ENCODE measurements at places on chromosomes 13 and 19.

GRCh38 chr19:32936065-32936464 lies 35.7 kb downstream of the CEP89 start:
- DNase-seq: no peak

- DNase-seq: no peak
Measured at GRCh38 chr13:39312596-39312995, 274.3 kb downstream of the NHLRC3 start.

DNA sequence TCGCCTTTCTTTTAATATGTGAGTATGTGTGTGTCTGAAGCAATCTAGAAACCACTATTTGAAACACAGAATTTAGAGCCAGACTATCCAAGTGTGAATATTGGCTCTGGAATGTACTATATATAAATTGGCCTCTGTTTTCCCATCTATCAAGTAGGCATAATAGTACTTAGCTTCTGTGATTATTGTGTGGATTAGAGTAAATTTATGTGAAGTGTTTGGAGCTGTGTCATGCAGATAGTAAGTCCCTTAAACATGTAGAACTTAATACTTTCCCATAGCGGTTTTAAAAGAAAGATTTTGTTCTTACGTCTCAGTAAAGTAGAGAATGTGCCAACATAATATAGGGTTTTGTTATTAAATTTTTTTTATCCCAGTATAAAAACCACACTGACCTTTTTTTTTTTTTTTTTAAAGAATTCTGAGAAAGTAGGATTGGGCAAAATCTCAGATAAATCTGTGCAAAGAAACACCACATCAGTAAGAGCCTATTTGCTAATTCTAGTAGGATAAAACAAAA lies 432.3 kb downstream of the RFC3 start:
- DNase-seq: peak; percentile 7

DNA sequence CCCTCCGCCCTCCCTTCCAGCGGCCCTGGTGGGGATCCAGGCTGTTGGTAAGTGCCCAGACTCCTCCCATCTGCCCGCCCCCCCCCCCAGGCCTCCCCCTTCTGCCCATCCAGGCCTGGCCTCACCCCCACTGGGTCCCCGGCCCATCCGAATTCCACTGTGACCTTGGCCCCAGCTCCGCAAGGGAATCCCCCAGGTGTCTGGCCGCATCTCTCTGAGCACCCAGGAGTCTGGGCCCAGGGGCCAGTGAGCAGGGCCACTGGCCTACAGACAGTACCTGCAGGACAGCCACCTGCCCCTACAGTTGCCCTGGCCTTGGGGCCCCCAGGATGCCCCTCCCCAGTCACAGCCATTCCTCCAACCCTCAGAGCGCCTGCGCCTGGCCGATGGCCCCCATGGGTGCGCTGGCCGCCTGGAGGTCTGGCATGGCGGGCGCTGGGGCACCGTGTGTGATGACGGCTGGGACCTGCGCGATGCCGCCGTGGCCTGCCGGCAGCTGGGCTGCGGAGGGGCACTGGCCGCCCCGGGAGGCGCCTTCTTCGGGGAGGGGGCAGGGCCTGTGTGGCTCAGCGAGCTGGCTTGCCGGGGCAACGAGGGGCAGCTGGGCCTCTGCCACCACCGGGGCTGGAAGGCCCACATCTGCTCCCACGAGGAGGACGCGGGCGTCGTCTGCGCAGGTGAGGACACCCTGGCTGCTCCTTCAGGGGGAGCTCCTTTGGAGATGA lies 912 bp downstream of the SSC5D start:
- DNase-seq: no peak

- DNase-seq: peak; percentile 2
Measured at GRCh38 chr19:31461814-31462539, 112.7 kb upstream of the TSHZ3 start.

- DNase-seq: no peak
Measured at GRCh38 chr19:15449620-15450527, at the start of gene WIZ. Gene WIZ, minus strand, starts transcription at chr19:15449956. Its CDS starts 1,649 bp downstream, at chr19:15448307.

GRCh38 chr19:52590728-52591127 lies 20.6 kb downstream of the ZNF701 start:
- DNase-seq: no peak

- no peak for DNase-seq
Measured at GRCh38 chr13:112899281-112900225, 69.5 kb upstream of the MCF2L start.

DNA sequence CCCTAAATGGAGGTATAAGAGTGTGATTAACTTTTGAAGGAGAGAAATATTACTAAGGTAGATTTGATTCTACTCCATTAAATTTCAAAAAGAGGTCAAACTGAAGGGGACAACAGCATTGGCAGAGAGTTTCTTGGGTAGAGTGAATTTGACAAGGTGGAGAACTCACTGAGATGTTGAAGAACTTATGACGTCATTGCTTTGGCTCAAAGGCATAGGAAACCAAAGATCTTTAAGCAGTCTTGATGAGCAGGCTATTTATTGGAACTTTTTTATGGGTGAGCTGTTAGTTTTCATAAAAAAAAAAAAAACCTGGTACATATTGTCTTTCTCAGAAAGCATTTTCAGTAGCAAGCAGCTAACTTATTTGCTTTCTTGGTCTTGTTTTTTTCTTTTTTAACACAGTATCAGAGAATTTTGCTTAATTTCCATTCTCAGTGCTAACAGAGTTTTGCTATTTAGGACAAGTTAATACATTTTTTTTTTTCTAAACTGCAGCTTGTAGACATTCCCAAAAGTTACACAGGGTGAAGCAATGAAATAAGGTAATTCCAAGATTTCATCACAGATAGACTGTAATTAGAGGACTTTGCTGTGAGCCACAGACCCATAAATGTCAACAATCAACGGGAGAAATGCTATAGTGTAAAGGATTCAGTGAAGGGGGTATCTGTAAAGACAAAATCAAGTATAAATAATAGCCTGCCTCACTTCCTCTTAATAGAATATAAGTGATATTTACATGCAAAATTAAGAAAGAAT lies 412.2 kb upstream of the KLHL1 start:
- no peak for DNase-seq

DNA sequence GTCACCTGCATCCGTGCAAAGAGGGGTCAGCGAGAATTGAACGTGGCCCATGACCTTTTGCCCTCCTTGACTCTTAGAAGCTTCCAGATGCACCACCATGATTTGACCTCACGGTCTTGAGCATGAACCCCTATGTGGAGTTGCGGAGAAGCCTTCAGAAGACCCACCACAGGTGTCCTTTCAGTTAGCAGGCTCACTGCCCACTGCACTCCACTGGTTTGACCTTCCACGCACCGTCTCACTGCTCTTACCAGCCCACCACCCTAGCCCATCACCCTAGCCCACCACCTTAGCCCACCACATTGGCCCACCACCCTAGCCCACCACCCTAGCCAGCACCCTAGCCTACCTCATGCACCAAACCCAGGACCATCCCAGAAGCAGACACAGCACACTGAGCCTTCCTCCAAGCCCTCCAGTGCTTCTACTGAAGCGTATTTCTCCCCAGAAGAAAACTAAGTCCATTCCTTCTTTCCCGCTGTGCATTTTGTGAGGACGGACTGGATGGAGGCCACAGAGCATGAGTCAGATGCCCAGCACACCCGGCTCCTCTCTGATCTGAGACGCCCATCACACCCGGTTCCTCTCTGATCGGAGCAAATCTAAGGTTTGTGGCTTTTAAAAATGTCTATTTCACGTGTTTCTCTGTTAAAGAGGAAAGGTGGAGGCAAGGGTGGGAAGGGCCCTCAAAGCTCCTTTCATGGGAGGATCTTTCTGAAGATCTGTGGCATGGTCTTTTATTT lies 45.8 kb downstream of the SOX1 start:
- no peak for DNase-seq

DNA sequence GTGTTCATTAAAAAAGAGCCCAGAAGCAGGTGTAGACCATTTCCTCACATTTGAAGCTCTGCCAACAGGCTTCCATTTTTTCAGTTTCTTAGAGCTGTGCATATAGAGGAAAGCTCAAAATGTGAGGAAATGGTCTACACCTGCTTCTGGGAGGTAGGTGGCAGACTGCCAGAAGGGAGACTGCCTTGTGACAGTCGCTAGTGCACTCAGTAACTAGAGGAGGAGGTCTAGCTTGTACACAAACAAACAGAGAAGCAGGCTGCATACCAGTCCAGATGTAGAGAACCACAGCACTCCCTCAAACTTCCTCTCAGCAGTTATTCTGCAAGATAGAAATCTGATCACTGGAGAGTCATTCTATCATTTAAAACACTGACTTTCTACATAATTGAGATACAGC lies 800.2 kb downstream of the EFNB2 start:
- no peak for DNase-seq

GRCh38 chr13:97953376-97953970 lies at the start of gene IPO5:
Gene IPO5, plus strand, starts transcription at chr13:97953675. Its CDS starts 23,022 bp downstream, at chr13:97976697.
- peak; percentile 85 for DNase-seq

- no peak for DNase-seq
Measured at GRCh38 chr19:10699650-10700335, 1.4 kb upstream of the QTRT1 start.

DNA sequence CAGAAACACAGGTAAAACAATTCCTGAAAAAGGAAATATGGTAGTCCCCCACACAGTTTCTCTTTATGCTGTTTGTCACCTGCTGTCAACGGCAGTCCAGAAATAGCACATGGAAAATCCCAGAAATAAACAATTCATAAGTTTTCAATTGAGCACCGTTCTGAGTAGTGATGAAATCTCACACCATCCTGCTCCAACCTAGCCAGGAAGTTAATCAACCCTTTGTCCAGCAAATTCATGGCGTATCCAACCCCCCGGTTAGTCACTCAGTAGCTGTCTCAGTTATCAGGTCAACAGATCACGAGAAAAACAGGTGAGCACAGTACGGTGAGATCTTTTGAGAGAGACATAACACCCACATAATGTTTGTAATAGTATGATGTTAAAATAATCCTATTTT lies 74.2 kb downstream of the TUBGCP3 start:
- no peak for DNase-seq

DNA sequence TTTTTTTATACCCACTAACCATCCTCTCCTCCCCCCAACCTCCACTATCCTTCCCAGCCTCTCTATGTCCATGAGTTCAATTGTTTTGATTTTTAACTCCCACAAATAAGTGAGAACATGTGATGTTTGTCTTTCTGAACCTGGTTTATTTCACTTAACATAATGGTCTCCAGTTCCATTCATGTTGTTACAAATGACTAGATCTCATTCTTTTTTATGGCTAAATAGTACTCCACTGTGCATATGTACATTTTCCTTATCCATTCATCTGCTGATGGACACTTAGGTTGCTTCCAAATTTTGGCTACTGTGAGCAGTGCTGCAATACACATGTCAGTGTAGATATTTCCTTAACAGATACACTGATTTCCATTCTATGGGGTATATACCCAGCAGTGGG lies 24.9 kb upstream of the ACP7 start:
- no peak for DNase-seq

DNA sequence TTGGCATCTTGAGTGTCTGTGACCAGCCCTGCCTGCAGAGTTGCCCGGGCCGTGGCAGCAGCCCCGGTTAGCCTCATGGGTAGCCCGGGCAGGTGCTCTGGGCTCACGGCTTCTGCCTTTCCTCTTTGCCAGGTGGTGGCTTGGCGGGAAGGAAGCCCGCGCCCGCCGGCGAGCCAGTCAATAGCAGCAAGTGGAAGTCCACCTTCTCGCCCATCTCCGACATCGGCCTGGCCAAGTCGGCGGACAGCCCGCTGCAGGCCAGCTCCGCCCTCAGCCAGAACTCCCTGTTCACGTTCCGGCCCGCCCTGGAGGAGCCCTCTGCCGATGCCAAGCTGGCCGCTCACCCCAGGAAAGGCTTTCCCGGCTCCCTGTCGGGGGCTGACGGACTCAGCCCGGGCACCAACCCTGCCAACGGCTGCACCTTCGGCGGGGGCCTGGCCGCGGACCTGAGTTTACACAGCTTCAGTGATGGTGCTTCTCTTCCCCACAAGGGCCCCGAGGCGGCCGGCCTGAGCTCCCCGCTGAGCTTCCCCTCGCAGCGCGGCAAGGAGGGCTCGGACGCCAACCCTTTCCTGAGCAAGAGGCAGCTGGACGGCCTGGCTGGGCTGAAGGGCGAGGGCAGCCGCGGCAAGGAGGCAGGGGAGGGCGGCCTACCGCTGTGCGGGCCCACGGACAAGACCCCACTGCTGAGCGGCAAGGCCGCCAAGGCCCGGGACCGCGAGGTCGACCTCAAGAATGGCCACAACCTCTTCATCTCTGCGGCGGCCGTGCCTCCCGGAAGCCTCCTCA lies 9.9 kb downstream of the PLEKHJ1 start:
- no peak for DNase-seq

DNA sequence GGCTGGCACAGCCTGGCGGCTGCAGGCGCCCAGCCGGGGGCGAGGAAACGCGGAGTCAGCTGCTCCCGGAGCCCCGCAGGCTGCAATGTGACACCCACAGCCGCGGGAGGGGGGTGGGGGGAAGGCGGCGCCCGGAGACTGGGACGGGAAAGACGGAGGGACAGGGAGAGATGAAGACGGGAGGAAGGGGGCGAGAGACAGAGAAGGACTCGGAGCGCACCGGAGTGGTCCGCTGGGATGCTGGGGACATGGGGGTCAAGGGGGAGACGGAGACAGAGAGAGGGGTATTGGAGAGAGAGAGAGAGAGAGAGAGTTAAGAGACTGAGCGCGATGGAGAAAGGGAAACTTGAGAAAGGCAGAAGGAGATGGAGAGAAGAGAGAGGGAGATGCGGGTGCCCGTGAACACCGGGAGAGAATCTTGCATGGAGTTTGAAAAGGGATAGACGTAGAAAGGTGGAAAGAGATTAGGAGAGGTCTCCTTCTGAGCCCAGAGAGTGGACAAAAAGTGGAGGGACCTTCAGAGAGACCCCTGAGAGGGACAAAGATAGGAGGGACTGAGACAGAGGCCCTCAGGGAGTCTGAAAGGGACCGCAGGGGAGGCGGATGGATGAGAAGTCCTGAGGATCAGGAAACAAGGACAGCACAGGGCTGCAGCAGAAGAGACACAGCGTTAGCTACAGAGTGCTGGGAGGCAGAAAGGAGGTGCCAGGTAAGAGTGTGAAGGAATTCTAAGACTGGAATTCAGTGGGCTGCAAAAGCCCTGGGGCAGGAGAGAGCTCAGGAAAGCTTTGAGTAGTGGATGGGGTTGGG lies 1.0 kb downstream of the SCN1B start:
- DNase-seq: no peak

DNA sequence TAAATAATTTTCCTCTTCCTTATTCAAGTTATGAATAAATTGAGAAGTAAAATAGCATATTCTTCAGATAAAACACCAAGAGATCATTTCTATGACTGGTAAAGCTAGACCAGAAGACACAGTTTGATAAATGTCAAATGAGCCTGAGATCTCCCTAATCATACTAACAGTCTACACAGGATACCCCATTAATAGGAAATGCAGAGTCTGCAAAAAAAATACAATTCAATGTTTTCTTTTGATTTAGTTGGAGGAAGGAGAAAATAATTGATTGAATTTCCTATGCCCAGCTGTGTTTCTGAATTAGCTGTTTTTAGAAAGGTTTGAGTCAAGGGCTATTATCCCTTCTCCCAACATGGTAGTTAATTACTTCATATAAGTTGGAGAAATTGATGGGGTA lies 734.6 kb upstream of the SLITRK1 start:
- DNase-seq: no peak

- no peak for DNase-seq
Measured at GRCh38 chr13:86269511-86269910, 470.3 kb upstream of the SLITRK6 start.

- no peak for DNase-seq
Measured at GRCh38 chr19:12484011-12484370, 625 bp downstream of the ZNF709 start.

GRCh38 chr13:111971891-111972780 lies 94.8 kb upstream of the SOX1 start:
- no peak for DNase-seq
